ENCODE measurements at places on chromosomes 3 and 15. TPM values are rescaled to one million over a fixed set of nuclear protein-coding genes. Genes with fewer than 3 reads are reported as not detected.

The HHLA2 gene
- polyA plus RNA-seq: 0.54 TPM

The HIGD2B gene
- not detected for polyA plus RNA-seq

The GREM1 gene
- 0.34 TPM for polyA plus RNA-seq

DNA sequence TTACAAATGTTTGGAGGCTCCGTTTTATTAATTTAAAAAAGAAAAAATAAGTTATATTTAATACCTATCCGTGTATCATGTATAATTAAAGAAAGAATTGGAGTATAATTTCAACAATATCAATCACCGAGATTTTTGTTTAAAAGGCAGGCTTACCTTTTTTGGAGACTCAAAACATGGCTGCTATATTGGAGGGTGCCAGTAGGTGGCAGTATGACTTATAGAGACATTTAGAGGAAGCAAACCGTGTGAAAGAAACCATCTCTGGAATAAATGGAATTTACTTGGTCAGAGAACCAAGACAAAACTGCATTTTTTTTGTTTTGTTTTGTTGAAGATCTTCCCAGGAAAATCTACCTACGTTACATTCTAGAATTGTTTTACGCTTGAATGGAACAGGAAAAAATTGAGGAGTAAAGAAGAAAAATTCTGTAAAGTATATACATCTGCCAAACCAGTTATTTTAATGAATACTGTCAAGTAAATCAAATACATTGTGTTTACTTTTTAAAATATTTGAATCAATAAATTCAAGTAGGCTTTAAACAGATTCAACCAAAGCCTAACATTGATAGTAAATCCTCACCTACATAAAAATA, 802.6 kb upstream of the ALCAM start:
- DNase-seq: no peak
- H3K36me3 ChIP-seq: no peaks in the 10 kb centered on the region
- no peaks in the 10 kb centered on the region for H3K27me3 ChIP-seq
- no peak overlapping the region for H3K4me3 ChIP-seq
- H3K27ac ChIP-seq: no peak overlapping the region

DNA sequence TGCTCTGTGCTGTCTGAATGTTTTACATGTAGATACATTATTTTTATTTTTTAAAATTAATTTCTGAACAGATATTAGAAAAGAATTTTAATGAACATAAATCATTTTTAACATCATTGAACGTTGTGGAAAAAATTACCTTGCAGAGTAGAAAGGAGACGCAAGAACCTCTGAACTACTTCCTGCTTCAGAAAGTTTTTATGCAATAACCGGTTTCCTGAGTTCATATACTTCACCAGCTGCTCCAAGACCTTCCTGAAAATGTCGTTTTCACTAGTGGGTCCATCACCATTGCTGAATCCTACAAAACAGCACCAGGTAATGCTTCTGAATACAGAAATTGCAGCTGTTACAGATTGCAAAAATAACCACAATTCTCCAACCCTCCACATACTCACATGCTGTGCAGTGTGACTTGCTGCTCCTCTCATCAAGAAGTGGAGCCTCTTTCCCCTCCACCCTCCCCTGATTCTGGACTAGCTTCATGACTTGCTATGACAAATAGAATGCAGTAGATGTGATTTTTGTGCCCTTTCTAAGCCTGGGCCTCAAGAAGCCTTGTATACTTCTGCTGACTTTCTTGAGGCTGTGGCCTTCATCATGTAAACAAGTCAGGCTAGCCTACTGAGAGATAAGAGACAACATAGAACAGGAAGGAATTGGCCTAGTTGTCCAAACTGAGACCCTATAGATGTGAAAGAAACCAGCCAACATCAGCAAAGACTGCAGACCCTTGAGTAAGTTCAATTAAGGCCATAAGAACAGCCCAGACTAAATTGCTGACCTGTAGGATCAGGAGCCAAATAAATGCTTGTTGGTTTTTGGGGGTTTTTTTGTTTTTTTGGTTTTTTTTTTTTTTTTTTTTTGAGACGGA, 80.4 kb downstream of the TRANK1 start:
- no peak overlapping the region for H3K27ac ChIP-seq
- no peak overlapping the region for H3K4me3 ChIP-seq
- DNase-seq: no peak
- no peaks in the 10 kb centered on the region for H3K27me3 ChIP-seq

The SUCNR1 gene
- polyA plus RNA-seq: 0.04 TPM

Measured in pancreas (tissue), 10 donors.